ENCODE measurements at places on chromosomes 5 and 9. TPM values are rescaled to one million over a fixed set of nuclear protein-coding genes. Genes with fewer than 3 reads are reported as not detected.

DNA sequence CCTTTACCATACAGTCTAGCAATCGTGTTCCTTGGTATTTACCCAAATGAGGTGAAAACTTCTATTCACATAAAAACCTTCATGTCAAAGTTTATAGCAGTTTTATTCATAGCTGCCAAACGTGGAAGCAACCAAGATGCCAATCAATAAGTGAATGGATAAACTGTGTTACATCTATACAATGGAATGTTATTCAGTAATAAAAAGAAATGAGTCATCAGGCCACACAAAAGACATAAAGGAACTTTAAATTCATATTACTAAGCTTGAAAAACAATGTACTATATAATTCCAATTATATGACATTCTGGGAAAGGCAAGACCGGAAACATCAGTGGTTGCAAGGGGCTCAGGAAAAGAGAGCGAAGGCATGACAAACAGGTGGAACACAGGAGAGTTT, 679.9 kb downstream of the ISL1 start:
- no peaks in the 10 kb centered on the region for H3K36me3 ChIP-seq
- no peak for DNase-seq
- H3K4me1 ChIP-seq = no peaks in the 10 kb centered on the region
- H3K27ac ChIP-seq = no peak overlapping the region
- no peak overlapping the region for H3K4me3 ChIP-seq

GRCh38 chr5:35618304-35618636, 607 bp downstream of the SPEF2 start:
- no peak for DNase-seq
- peaks cover 4% of the 10 kb centered on the region for H3K4me1 ChIP-seq
- H3K27me3 ChIP-seq = no peaks in the 10 kb centered on the region

DNA sequence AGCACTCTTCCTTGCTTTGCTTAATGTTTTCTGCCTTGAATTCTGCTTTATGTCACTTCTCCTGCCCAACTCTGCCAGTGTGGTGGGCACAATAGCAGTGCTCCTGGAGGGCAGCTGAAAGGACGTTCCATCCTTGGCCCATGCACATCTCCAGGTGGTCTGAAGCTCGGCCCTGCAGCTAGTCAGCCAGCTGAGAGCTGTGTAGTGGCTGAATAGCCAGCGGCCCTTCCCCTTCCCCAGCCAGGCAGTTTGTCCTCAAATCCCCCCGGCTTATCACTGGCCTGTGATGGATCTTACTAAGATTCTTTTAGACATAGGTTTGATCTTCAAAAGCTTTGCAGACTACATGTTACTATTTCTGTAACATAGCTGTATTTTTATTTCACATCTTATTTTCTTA, 42.7 kb upstream of the ANGPTL2 start:
- H3K36me3 ChIP-seq = no peaks in the 10 kb centered on the region
- H3K4me1 ChIP-seq = no peaks in the 10 kb centered on the region
- no peak for DNase-seq

DNA sequence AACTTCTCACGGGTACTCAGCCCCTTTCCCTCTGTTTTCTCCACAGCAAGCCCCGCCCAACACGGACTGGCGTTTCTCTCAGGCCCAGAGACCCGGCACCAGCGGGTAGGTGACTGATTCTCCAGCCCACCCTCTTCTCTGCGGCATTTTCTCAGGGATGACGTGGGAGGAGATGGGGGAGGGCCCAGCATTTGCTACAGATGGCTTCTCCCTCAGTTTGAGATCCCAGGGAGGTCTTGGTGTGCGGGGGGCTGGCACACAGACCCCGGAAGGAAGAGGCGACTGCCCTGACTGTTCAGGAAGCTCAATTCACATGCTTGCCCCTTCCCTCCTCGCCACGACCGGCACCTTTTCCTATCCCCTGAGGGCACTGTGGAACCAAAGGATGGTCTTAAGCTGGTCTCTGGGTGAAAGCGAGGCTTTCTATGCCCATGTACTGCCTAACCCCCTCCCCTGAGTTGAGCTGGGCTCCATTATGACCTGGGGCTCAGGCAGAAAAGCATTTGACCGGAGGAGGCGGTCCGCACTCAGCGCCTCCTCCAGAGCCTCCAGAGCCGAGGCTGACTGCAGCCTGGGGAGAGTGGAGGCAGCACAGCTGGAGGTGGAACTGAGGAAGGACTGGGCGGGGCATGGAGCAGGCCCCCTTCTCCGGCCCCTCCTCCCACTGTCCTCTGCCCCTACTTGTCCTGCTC, 6.0 kb downstream of the PCDHGC5 start:
- peaks cover 5% of the 10 kb centered on the region for H3K4me1 ChIP-seq
- H3K27me3 ChIP-seq = peaks cover 22% of the 10 kb centered on the region
- H3K4me3 ChIP-seq = no peak overlapping the region
- DNase-seq = no peak
- H3K36me3 ChIP-seq = no peaks in the 10 kb centered on the region

- no peak overlapping the region for H3K4me3 ChIP-seq
- peaks cover 4% of the 10 kb centered on the region for H3K4me1 ChIP-seq
- no peak overlapping the region for H3K27ac ChIP-seq
- H3K36me3 ChIP-seq = no peaks in the 10 kb centered on the region
- no peaks in the 10 kb centered on the region for H3K27me3 ChIP-seq
- no peak for DNase-seq
These were observed 42.7 kb downstream of the ZNF618 start for GRCh38 chr9:113918697-113919350.

GRCh38 chr9:105144076-105144475, 100.4 kb upstream of the SLC44A1 start:
- no peak overlapping the region for H3K4me3 ChIP-seq
- H3K27me3 ChIP-seq = no peaks in the 10 kb centered on the region
- peaks cover 10% of the 10 kb centered on the region for H3K4me1 ChIP-seq

DNA sequence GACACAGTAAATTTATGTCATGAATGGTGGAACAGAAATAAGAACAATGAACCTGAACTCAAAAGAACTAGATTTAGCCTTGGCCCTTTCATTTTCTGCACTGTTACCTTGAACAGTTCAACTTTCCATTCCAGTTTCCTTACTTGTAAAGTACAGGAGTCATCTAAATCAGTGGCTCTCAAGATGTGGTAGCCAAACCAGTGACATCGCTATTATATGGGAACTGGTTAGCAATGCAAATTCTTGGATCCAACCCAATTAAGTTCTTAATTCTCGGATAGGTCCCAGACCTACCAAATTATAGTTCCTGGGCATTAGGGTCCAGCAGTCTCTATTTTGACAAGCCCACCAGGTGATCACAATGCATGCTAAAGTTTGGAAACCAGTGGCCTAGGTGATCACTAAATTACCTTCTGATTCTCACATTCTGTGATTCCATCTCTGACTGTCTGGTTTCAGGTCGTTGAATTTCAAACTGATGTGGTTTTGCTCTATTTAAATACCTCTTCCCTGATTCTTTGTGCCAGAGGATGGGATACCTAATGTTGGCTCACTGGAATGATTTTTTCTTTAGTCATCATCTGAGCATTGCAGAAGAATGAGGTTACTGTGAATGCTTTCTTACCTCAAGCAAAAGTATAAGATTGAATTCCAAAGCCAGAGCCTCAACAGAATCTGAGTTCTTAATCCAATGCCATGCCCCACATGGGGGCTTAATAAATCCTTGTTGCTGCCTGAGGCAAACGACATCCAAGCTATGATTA, 253.8 kb downstream of the ENC1 start:
- H3K36me3 ChIP-seq = no peaks in the 10 kb centered on the region
- H3K4me1 ChIP-seq = no peaks in the 10 kb centered on the region
- no peak overlapping the region for H3K4me3 ChIP-seq
- no peak overlapping the region for H3K27ac ChIP-seq
- no peaks in the 10 kb centered on the region for H3K27me3 ChIP-seq
- no peak for DNase-seq

GRCh38 chr9:89946741-89947140, 341.9 kb downstream of the GADD45G start:
- H3K36me3 ChIP-seq = no peaks in the 10 kb centered on the region
- peaks cover under 1% of the 10 kb centered on the region for H3K4me1 ChIP-seq
- H3K4me3 ChIP-seq = no peak overlapping the region
- DNase-seq = no peak
- H3K27me3 ChIP-seq = no peaks in the 10 kb centered on the region

GRCh38 chr9:89696780-89697179, 92.0 kb downstream of the GADD45G start:
- H3K4me3 ChIP-seq = no peak overlapping the region
- no peak overlapping the region for H3K27ac ChIP-seq
- H3K27me3 ChIP-seq = no peaks in the 10 kb centered on the region
- peaks cover 5% of the 10 kb centered on the region for H3K4me1 ChIP-seq
- no peak for DNase-seq

- H3K27me3 ChIP-seq = no peaks in the 10 kb centered on the region
- no peaks in the 10 kb centered on the region for H3K4me1 ChIP-seq
- DNase-seq = no peak
- H3K27ac ChIP-seq = peak overlapping the region; percentile 46
- H3K36me3 ChIP-seq = no peaks in the 10 kb centered on the region
- no peak overlapping the region for H3K4me3 ChIP-seq
These were observed 45.2 kb downstream of the KDM4C start for GRCh38 chr9:6802926-6803325.

DNA sequence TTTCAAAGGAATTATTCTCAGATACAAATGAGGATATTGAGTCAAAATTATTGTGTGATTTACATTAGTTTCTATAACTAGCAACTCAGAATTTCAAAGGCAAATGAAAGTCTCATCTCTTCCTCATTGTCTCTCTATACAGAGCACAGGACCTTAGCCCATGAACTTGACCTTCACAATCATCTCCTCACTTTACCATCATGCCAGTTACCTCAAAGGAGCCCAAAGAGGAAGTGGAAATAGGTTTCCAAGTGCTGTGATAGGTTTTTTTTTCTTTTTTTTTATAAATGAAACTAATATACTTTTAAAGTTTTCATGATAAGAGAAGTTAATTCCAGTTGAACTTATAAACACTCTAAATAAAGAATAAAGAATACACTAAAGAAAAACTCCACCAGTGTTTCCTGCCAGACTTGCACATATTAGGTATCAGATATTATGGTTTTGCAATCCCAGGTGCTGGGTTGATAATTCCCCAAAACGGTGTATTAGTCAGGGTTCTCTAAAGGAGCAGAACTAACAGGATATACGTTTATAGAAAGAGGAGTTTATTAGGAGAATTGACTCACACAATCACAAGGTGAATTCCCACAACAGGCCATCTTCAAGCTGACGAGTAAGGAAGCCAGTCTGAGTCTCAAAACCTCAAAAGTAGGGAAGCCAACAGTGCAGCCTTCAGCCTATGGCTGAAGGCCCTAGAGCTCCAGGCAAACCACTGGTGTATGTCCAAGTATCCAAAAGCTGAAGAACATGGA, 50.1 kb upstream of the ADAMTS16 start:
- H3K27me3 ChIP-seq = no peaks in the 10 kb centered on the region
- H3K4me3 ChIP-seq = no peak overlapping the region
- no peak for DNase-seq

DNA sequence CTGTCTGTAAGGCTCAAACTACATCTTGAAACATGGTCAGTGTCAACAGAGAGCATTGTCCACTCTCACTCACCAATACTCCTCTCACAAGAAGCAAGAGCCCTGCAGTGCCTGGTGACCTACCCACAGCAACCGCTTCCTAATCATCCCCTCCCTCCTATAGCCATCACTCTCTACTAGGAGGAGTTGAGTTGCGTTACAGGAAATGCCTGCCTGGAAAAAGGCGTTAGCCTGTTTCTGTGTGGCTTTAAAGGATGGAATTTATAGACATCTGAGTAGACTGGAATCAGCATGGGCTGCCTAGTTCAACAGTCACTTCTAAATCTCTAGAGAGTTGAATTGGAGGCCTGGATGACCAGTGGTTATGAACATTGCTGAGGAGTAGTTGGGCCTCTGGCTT, 108.3 kb upstream of the FER start:
- H3K4me3 ChIP-seq = no peak overlapping the region
- no peaks in the 10 kb centered on the region for H3K36me3 ChIP-seq

DNA sequence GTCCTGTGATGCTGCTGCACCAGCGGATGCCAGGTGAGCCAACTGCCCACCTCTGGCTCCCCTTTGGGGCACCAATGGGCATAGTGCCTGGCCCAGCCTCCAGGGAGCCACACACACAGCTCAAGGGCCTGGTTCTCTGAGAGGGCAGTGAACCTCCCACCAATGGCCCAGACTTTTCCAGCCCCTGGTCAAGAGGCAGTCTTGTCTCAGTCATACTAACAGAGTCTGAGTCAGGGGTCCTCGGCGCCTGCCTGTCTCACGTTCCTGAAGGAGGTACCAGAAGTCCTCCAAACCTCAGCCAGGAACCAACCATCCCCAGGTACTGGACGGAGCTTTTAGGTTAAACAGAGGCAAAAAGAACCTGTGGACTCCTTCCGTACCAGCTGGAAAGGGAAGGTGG, 121.1 kb downstream of the C5orf15 start:
- no peak overlapping the region for H3K27ac ChIP-seq
- no peak overlapping the region for H3K4me3 ChIP-seq
- no peak for DNase-seq
- no peaks in the 10 kb centered on the region for H3K36me3 ChIP-seq

GRCh38 chr9:76581731-76582130, 122.7 kb downstream of the GCNT1 start:
- H3K4me1 ChIP-seq = no peaks in the 10 kb centered on the region
- H3K36me3 ChIP-seq = no peaks in the 10 kb centered on the region
- no peaks in the 10 kb centered on the region for H3K27me3 ChIP-seq

- H3K4me3 ChIP-seq = peak overlapping the region; percentile 88
- no peaks in the 10 kb centered on the region for H3K27me3 ChIP-seq
- H3K4me1 ChIP-seq = peaks cover 8% of the 10 kb centered on the region
- DNase-seq = peak; percentile 10
- H3K36me3 ChIP-seq = no peaks in the 10 kb centered on the region
These were observed 709 bp upstream of the SH3PXD2B start for GRCh38 chr5:172455087-172455381.

DNA sequence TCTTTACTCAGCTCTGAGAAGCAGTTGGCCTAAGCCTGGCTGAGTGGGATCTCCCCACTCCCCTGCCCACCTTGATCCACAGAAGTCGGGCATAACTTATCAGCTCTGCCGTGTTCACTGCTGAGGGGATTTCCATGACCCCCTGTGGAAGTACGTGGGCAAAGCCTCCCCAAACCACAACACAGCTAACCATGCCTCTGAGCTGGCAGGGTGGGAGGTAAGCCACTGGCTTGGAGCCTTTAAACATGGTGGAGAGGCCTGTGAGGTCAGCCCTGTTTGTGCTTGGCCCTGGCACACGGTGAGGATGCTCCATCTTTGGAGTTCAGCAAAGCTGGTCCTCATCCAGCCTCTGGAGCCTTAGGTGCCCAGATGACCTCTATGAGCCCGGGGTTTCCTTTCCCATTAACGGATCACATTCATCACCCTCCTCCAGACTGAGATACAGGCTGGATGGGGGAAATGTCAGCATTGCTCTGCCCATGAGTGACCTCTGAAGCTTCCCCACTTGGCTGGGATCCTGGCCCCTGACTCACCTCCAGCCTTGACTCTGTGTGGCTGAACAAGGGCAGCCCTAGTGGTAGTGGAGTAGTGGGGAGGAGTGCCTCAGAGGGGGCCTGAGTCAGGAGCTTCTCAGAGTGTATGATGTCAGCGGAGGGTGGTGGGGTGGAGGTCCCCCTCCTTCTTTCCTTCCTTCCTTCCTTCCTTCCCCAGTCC, 6.2 kb downstream of the PDLIM4 start:
- no peaks in the 10 kb centered on the region for H3K27me3 ChIP-seq
- peak overlapping the region; percentile 97 for H3K27ac ChIP-seq
- peaks cover 33% of the 10 kb centered on the region for H3K4me1 ChIP-seq
- peak; percentile 37 for DNase-seq

Gene ATP6V0E1
- 60.9 TPM for total RNA-seq

Gene PCDHB16
- total RNA-seq = 0.20 TPM

Gene BDP1
- 45.6 TPM for total RNA-seq

Gene NINJ1
- total RNA-seq = 67.7 TPM

Gene ZNF462
- 24.4 TPM for total RNA-seq

Gene PTPRD
- 55.6 TPM for total RNA-seq

Gene PPP1R26
- total RNA-seq = 21.5 TPM

Gene FOXI1
- not detected for total RNA-seq

Gene SPINK6
- total RNA-seq = not detected

Gene FAM219A
- 6.7 TPM for total RNA-seq

Gene AK6
- total RNA-seq = 16.1 TPM
